Activated T-helper 17 cell treated with anti-CD3 and anti-CD28 coated beads, Interleukin-2, amount 50 U/mL, for 72 hours (primary cell): ENCODE measurements at places on chromosomes 13 and 19. TPM values are rescaled to one million over a fixed set of nuclear protein-coding genes. Genes with fewer than 3 reads are reported as not detected.

Gene NKG7
- total RNA-seq, result 19.8 TPM

Gene OXGR1
- not detected for total RNA-seq

Gene LSR
- 38.0 TPM for total RNA-seq

Gene POP4
- total RNA-seq, result 102 TPM

Gene CEBPA
- total RNA-seq, result 0.26 TPM

Gene PDX1
- not detected for total RNA-seq

Gene ZNF677
- 7.3 TPM for total RNA-seq

Gene PDE4A
- 9.1 TPM for total RNA-seq

Gene ZNF534
- not detected for total RNA-seq
